Stimulated activated CD8-positive, alpha-beta memory T cell treated with anti-CD3 and anti-CD28 coated beads, Interleukin-2, amount 100 ng/mL, for 1 hour (primary cell): ENCODE measurements at places on chromosomes 7 and 10.

- no peak for DNase-seq
Measured at GRCh38 chr10:77680811-77681210, 43.2 kb upstream of the KCNMA1 start.

DNA sequence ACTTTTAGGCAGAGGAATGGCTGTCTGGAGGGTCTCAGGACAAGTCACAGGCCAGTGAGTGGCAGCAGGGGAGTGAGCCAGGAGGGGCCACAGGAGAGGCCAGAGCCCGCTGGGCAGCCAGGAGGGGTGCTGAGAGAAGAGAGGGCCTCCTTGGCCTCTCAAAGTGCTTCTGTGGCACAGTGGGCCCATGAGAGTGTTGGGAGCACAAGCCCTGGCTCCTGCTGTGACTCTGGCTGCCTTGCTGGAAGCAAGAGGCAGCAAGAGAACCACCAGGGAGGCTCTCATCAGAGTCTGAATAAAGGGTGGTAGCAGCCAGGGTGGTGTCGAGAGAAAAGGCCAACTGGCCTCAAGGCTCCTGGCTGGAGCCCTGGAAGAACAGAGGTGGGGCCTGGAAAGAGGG, 91.1 kb downstream of the VOPP1 start:
- no peak for DNase-seq

DNA sequence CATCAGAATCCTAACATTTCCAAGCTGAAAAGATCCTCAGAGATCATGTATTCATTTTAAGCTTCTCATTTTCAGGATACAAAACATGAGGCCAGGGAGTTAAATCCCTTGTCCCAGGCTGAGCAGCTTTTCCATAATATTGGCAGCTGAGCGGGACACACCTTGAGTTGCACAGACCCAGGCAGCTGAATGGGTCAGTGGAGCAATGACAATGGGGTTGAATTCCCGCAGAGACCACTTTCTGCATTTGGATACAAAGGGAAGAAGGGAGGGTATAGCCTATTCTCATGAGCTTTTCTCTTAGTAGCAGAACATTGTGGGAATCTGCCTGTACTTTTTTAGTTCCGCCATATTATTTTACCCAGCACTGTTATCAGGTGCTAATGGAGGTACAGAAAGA, 49.5 kb downstream of the PRR15 start:
- DNase-seq, result no peak

DNA sequence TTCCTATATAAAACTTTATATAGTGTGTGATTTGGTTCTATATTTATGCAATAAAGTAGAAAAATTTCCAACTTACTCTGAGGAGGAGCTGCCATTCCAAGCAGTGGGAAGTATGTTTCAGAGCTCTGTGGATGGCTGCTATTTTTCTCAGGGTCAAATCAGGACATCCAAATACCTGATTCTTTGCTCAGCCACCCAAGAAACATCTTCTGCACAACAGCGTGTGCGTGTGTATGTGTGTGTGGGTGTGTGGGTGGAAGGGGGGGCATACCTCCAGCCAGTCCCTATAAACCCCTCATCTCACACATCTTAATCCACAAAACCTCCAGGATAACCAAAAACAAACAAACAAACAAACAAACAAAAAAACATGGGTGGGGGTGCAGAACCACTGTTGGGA, 66.3 kb upstream of the EMX2 start:
- DNase-seq, result no peak

GRCh38 chr10:61001731-61002122, 57.7 kb upstream of the RHOBTB1 start:
- no peak for DNase-seq

DNA sequence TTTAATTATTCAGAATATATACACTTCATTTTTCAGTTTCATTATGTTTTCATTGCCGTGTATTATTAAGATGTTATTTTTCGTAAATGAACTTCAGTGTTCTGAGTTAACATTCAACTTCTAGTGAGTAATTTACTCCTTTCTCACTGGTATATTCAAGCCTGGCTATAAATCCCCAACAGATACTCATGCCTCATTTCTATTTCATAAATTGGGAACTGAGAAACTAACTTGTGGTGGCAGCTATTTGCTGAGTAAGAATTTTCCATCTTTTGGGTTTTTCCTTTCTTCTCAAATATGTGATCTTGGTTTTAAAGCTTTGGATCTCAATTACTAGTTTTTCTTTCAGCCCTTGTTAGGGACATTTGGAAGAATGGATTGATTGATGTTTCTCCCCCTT, 281.1 kb downstream of the CDK14 start:
- DNase-seq, result no peak

GRCh38 chr10:34596351-34596750, 218.7 kb downstream of the PARD3 start:
- no peak for DNase-seq

- DNase-seq, result no peak
Measured at GRCh38 chr10:128498378-128498730, 372.1 kb upstream of the MKI67 start.

GRCh38 chr7:91424371-91424770, 160.1 kb downstream of the FZD1 start:
- DNase-seq, result no peak

GRCh38 chr7:100118388-100119071, 628 bp downstream of the TAF6 start:
- no peak for DNase-seq

- no peak for DNase-seq
Measured at GRCh38 chr10:123200531-123200930, 46.3 kb downstream of the BUB3 start.

DNA sequence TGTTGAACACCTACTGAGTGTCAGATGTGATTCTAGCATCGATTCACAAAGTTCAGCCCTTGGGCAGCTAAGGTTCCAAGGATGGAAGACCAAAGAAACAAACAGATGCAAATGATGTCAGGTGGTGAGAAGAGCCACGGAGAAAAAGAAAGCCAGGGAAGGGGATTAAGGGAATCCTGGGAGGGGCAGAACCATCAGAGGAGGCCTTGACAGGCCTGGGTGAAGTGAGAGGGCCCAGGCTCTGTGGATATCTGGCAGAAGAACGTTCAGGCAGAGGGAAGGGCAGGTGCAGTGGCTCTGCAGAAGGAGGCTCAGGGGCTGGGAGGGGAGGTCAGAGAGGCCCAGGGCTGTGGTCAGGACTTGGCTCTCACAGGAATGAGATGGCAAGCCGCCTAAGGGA, 90.4 kb downstream of the C10orf105 start:
- no peak for DNase-seq

DNA sequence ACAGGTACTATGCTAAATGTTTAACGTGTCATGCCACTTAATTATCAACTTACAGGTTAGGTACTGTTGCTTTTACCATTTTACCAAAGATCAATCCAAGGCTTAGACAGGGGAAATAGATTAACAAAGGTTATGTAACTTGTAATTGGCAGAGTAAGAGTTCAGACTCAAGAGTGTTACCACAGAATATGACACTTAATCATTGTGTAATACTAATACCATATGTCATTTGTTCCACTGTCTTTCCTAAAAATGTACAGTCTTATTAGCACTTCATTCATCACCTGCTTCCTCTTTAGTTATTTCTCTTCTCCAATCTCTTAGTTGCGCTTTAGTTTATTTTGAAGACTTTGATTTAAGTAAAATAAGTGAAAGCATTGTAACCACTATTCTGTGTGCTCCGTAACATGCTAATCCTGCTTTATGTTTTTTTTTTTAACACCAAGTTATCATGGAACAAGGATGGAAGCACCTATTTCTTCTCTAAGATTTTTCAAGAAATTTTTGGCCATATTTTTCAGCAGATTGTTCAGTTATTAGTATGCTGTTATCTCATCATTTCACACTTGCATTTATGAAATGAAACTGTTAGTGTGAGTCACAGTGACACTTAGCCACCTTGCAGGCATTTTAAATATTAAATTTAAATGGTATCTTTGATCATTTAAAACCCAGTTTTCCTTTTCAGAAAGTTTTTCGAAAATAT, 197.3 kb downstream of the PHF14 start:
- no peak for DNase-seq

DNA sequence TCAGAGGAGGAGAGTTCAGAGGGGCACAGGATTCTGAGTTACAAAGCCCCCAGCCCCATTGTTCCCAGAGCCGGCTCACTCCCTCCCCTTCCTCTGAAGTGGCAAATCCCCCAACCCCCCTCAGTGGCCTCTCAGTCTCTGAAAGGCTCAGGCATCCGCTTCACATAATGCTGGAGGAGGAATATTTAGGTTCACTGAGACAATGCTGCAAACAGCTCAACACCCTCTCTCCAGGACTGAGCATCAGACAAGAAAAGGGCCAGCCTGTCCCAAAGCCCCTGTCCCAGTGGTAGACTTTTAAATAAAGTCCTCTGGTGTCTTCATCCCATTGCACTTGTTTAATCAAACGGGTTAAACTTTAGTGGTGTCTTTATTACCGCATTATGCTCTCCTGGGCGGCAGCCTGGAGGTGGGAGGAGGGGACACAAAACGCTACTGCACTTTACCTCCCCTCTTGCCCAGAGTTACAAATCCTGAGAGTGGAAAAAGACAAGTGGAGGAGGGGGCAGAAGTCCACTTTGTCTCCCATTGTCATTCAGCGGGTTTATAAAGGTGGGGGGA, 257.9 kb downstream of the FGFR2 start:
- no peak for DNase-seq

GRCh38 chr10:70502406-70502805, 23.8 kb downstream of the PALD1 start:
- no peak for DNase-seq

DNA sequence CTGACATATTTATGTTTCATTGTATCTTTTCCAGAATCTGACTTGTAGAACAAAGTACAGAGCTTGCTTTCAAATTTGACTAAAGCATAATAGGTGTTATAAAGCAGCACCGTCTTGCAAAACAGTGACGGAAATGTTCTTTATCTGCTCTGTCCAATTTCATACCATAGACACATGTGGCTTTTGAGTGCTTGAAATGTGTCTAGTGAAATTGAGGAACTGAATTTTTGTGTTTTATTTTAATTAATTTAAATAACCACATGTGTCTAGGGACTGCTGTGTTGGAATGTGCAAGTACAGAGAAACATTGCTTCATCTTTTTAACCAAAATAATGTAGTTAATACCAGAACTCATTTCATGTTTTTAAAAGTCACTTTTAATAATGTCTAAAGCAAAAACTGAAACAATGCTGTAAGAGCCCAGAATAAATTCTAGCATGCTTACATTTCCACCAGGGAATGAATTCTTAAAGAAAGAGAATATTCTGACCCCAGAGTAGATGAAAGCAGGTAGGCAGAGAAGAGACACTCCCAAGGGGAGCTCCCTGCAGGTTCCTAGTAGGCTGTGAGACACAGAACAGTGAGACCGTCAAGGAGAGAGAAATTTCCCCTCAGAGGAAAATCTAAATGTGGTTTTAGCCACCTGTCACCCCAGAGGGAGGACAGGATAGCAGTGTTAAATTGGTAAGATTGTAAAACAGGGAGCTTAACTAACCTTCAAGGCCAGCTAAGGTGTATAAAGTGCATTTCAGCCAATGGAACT, 175.3 kb upstream of the KMT2E start:
- no peak for DNase-seq

DNA sequence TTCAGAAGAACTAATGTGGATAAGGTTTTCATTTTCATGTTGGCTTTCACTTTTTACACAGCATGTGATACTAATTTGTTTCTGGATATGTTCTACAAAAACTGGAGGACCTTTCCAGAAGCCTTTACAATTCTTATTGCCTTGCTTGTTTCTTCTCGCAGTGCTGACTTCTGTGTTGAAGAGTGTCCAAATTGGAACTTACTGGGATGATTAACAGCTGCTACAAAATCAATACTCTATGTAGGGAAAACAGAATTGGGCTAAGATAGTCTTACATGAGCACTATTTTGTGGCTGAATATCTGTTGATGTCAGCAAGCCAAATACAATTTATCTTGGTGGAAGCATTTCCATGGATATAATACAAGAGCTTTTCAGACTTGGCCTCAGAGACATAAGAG, 351.2 kb downstream of the DGKB start:
- no peak for DNase-seq

DNA sequence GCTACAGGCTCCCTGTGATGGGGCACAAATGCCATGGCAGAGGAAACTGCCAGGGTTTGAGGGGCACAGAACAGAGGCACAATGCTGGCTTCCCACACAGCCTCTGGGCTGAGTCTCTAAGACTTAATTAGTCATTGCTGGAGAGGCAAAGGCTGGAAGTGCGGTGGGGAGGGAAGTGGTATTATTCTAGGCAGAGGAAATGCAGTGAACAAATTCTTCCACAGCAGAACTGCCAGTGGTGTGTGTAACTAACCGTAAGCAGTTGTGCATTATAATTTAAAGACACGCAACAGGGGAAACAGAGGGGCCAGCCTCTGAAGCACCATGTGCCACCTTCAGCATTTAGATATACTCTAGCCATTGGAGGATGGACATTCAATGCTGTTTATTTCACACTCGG, 12.8 kb downstream of the ICA1 start:
- no peak for DNase-seq

- DNase-seq, result no peak
Measured at GRCh38 chr7:55272328-55272727, 92.8 kb upstream of the LANCL2 start.

- DNase-seq, result no peak
Measured at GRCh38 chr10:11183015-11183414, 165.3 kb downstream of the CELF2 start.

- DNase-seq, result no peak
Measured at GRCh38 chr10:113999531-113999930, 44.1 kb upstream of the ADRB1 start.

DNA sequence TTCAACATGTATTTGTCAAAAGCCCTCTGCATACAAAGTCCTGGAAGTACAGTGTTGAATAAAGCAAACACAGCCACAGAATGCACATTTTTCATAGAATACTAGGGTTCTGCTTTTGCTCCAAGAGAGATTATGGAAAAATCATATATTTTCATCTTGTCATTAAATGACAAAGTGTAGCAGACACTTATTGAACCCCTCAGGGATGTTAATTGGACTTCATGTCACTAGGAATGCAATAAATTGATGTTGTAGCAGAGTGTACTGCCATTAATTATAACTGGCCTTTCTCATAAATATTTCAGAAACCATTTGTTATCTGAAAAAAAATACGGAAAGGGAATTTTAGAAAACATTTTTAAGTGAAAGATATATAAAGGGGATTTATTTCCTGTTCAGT, 64.5 kb upstream of the TAC1 start:
- no peak for DNase-seq

GRCh38 chr10:15427843-15428414, 56.8 kb upstream of the FAM171A1 start:
- DNase-seq, result no peak

DNA sequence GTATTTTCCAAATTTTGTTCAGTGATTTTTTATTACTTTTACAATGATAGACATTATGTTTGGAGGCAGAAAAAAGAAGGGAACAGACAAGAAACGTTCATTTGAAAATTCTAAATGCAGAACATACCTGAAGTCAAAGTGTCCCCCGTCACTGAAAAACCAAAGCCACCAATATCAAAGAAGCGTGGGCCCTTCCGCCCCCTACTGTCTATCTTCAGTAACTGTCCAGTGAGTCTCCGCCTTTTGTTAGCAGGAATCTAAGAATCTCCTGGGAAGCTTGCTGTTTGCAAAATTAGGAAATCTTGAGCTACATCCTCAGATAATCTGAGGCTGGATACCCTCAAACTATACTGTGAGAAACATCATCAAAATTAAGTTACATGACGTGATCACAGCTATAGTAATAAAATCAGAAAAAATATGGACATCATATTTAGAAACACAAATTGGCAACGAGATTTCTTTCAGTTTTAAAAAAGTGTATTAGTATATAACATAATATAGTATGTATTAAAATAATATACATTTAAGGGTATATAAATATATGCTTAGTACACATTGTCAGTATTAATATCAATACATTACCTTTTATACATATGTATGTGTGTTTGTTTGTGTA, 169.3 kb upstream of the AKR1E2 start:
- no peak for DNase-seq
